ENCODE measurements at places on chromosomes 7 and 10.

DNA sequence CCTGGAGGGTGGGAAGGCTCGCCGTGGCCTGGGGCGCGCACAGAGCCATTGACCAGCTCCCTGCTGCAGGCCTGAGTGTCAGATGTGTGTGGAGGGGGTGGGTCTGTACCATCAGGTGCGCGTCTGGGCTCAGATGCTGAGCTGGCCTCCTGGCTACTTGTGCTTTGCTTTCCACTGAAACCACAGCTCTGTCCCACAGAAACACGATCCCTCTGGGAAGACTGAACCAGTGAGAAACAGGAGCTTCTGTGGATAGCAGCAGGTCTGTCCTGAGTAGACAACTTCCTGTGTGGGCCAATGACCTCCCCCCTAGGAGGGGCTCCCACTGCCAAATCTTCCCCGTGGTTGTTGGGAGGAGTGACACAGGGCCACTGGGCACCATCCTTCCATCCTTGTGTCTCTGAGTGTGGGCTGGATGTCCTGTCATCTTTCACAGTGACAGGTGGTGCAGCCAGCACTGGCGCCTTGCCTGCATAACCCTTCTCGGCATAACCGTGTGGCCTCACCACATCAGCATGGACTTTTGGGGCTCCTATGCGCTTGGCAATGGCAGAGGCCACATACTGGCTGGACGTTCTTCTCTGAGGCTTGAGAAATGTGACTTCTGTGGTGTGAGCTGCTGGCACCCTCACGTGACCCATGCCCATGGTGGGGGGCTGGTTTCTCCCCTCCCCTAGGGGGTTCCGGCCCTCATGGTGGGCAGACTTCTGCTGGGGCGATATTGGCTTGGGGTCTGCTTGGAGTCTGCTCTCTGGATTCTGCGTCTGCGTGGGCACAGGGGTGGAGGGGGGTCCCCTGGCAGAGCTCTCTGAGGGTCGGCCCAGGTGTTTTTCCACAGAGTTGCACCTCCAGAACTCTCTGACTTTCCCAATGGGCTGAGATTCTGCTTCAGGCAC is 245.5 kb upstream of the GRB10 start:
- DNase-seq = no peak

DNA sequence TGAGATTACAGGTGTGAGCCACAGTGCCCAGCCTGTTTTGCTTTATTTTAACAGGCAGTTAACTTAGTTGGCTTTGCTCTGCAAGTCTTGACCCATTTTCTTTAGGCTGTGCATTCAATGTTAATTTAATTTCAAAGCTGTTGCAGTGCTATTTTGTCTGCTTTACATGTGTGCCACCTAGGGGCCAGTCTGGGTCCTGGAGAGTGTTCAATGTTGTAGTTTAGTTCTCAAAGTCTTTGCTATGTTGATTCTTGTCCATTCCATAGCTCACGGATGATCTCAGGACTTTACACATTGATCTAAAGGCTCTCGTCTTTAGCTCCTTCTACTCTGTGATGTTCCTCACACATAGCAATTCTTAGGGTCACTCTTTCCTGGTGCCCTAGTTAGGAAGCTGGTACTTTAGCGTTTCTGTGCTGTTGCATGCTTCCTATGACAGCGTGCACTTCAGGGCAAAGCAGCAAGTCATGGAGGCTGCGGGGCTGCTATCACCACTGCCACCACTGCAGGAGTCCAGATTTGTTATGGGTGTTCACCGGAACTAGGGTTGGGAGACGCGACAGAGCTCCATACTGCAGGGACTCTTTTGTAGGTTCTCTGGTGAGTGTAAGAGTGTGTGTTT is 16.4 kb upstream of the ABCA13 start:
- DNase-seq = no peak

DNA sequence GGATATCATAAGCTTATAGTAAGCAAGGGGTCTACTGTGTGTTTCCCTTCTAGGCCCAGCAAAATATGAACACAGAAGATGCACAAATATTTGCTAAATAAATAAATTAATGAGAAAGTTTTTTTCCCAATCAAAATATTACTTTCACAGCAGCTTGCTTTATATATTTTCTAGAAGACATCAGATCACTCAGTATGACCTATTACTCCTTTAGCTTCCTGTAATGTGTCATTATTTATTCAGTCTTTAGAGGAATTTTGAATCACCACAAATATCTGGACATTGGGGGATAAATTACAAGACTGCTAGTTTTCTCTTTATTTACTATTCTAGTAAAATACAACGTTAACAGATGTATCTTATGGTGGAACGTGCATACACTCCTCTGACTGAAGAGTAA is 765.8 kb upstream of the POM121L12 start:
- DNase-seq = no peak

DNA sequence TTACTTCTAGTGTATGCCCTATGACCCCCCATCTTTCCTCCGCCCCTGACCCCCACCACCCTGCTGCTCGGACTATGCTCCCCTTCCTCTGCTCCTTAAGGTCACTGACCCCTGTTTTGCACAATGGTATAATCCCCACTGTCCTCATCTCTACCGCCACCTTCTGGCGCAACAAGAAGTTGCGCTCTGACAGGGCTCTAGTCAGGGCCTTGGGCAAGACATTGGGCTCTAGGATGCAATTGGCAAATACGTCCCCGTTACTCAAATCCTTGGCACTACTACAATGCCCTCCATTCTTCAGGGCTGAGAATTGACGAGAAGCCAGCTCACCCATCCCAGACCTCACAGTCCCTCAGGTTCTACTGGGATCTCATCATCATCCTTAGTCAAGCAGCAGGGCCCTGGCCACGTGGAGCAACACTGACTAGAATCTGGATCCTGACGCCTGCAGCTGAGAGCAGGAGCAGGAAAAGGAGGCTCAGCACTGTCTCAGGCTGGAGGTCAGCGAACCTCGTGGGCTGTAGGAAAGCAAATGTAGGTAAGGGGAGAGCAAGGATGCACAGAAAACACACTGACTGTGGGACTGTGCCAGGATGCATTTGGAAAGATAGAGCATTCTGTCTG is 10.6 kb downstream of the LRIT2 start:
- DNase-seq = no peak

- DNase-seq = no peak
Measured at GRCh38 chr7:126760914-126761577, 491.7 kb downstream of the GRM8 start.
